ENCODE measurements at places on chromosomes 7 and 10.

GRCh38 chr10:126124046-126124445, 227.7 kb downstream of the FANK1 start:
- DNase-seq: no peak

GRCh38 chr7:118863966-118864365, 639.5 kb downstream of the ANKRD7 start:
- DNase-seq: no peak

DNA sequence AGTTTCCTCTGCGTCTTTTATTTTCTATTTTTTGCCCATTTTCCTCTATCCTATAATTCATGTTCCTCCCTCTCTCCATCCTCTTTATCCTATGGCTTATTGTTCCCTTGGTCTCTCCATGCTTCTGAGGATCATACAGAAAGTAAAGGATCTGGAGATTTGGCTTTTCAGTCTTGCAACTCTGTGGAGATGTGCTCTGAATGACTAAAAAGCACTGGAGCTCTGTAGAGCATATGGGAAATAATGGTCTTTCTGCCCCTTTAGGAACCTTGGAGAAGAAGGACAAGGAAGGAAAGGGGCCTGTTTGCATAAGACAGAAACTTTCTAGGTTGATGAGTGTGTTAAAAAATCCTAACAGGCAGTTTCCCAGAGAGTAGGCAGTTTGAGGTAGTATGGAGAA, 120.1 kb downstream of the PHTF2 start:
- DNase-seq: no peak

- DNase-seq: no peak
Measured at GRCh38 chr7:3080106-3080505, 36.4 kb upstream of the CARD11 start.

DNA sequence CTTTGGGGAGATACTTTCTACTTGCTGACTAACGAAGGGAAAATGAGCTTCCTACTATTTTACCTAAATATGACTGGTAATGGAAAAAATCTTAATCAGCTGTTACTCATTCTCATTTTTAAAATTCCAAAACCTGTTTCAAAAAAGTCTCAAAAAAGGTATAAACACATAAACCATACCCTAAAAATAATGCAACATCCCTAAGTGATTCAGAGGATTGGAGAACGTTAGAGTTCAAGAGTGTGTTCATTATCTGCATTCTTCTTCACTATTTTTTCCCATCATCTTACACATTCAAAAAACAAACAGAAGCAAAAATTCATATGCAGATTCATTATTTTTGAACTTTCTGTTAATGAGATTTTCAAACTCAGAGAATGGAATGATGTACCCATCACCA, 150.4 kb upstream of the GNAI1 start:
- DNase-seq: no peak

- DNase-seq: no peak
Measured at GRCh38 chr7:152663931-152664330, 12.0 kb downstream of the XRCC2 start.

- DNase-seq: no peak
Measured at GRCh38 chr10:33347211-33347610, 12.7 kb upstream of the NRP1 start.

DNA sequence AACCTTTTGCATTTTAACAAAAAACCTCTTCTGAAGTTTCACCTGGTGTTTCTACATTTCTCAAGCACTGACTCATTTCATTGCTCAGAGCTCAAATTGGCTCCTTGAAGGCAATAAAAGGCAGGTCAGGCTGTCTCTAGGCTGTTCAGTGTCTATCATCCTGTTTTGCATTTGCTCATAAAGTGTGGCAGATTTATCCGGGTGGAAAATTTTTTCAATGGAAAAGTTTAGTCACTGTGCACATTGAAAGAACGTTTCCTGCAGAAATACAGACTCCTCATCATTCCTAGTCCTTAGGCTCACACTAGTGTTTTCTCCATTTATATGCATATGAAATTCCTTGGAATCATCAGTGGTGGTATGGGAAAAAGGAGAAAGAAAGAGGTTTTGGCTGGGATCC, 114.2 kb upstream of the DGKB start:
- no peak for DNase-seq

DNA sequence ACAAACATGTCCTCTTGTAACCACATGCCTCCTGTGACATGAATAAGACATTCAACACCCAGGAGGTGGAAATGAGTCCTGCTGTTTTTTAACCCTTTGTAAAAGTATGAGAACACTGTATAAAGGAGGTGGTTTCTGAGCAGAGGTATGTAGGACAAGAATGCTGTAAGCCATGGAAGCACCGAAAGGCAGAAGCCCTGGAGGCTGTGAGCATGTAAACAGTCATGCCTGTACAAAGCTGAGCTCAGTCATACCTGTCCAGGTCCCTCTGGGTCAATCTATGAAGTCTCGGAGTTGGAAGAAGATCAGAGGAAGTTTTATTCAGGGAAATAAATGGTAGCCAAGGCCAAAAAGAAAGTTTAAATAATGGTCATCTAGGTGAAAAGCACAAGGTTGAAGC, 34.7 kb upstream of the XPNPEP1 start:
- DNase-seq: no peak

GRCh38 chr10:36073796-36074345, 431.8 kb upstream of the FZD8 start:
- DNase-seq: no peak

GRCh38 chr7:2521952-2522591, 2.5 kb downstream of the LFNG start:
- no peak for DNase-seq

DNA sequence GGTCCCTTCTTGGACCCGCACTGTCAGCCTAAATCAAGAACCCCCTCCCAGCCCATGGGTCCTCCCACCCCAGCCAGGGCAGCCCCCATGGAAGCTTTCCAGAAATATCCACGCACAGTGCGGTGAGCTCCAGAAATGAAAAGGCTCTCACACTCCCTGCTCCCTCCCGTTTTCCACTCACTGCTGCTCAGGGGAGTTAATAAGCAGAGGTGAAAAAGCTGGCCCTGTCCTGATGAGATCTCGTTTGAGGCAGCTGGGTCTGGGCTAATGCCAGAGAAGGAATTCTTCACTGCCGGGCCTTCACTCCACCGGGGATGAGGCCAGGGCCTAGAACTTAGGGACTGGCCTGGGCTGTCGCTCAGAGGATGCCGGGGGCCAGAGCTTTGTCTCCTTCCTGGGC, 102.2 kb downstream of the ZMIZ1 start:
- DNase-seq: no peak

DNA sequence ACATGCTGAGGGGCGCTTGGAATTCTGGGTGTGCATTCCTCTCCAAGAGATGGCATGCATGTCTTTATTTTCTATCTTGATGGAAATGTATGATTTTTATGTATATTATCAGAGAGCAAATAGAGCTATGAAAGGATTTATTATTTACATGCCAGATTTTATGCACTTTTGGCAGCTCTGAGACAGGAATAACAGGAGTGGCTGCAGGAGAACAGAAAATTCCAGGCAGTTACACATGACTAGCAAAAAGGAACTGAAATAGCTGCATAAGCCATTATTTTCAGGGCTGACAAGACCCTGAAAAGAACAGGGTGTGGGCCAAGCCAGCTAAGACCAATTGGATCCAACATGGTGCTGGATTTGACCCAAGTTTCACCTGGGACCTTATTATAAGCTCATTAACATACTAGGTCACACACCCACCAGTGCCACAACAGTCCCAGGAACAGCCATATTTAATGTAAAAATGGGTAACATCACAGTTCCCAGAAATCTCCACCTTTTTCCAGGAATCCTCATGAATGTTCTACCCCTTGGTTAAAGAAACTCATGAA, 43.2 kb upstream of the ACSL5 start:
- no peak for DNase-seq

GRCh38 chr10:49243610-49244283, 55.2 kb upstream of the C10orf71 start:
- DNase-seq: no peak

DNA sequence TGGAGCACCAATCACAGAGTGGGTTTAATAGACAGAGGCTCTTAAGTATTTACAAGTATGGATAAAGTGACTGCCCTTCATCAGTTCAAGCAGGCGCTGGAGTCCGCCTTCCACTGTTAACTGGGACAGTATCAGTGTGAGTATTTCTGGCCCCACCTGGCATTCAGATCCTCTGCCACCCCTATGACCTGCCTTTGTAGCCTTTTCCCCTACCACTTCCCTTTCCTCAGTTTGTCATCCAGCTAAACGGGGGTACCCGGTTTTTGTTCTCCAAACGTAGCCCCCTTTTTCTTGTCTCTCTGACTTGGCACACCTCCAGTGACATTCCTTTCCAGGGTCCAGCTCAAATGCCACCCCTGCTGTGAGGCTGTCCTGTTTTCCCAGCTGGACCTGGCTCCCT, 134.4 kb downstream of the SNX10 start:
- DNase-seq: no peak

DNA sequence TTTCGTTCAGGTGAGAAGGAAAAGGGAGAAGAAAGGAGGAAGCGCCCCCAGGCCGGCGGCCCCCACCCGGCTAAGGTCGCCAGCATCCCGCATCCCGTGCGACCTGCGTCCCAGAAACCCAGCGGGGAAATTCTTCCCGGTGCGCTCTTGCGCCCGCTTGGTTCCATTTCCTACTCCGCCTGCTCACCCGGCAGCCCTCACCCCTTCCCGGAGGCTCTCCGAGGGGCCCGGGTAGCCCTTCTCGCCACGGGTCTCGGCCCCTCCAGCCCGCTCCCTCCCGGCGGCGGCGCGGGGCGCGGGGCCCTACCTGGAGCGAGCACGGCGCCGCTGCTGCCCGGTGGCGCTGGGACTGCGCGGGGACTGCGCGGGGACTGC, at the start of gene PRKCQ:
PRKCQ (minus strand) TSS at position 373 of the 375 bp plus-strand sequence. CDS start 65,141 bp downstream, outside the sequence.
- DNase-seq: no peak

GRCh38 chr7:111357691-111358090, 204.6 kb downstream of the IMMP2L start:
- DNase-seq: no peak

DNA sequence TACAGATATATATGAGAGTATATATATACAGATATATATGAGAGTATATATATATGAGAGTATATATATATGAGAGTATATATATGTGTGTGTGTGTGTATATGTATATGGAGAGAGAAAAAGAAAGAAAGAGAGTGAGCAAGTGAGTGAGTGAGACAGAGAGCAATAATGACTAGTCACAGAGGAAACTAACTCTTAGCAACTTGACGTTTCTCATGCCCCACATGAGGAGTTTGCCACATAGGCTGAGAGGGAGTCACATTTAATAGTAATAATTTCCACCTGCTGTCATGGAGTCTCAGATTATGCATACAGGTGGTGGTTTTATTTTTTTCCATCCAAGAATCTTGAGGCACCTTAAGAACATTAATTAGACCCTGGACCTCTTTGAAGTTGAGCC, 199.9 kb downstream of the GATA3 start:
- no peak for DNase-seq

GRCh38 chr7:30548845-30549244, 44.2 kb upstream of the GGCT start:
- DNase-seq: no peak

DNA sequence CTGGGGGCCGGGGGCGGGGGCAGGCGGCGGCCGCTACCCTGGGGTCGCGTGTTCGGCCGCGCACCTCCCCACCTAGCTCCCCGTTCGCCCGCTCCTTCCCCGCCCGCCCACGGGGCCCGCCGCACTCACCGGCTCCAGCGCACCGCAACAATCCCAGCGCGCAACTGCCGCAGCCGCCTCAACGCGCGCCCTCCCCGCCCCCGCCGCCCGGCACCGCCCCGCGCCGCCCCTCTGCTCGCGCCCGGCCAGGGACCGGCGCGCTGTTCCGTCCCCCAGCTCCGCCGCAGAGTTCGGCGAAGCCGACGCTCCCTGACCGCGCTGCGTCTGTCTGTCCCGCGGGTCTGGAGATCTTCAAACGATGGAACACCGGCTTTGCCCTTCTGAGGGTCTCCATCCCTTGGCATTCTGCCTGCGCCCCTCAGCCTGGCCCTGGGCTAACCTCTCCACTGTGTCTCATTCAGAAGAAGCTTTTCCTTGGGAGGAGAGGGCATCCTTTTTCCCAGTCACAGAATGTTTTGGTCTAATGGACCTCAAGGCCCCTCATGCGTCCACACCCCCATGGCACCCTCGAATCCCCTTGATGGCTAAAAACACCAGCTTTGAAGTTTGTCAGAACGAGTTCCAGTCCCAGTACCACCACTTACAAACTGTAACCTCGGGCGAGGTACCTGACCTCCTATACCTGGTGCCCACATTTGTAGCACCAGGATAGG, at the start of gene NT5C2:
NT5C2 (minus strand) TSS at position 166 of the 713 bp plus-strand sequence. CDS start 18,314 bp downstream, outside the sequence.
- peak; percentile 63 for DNase-seq

GRCh38 chr7:35725280-35725680, 30.3 kb upstream of the HERPUD2 start:
- DNase-seq: peak; percentile 31

DNA sequence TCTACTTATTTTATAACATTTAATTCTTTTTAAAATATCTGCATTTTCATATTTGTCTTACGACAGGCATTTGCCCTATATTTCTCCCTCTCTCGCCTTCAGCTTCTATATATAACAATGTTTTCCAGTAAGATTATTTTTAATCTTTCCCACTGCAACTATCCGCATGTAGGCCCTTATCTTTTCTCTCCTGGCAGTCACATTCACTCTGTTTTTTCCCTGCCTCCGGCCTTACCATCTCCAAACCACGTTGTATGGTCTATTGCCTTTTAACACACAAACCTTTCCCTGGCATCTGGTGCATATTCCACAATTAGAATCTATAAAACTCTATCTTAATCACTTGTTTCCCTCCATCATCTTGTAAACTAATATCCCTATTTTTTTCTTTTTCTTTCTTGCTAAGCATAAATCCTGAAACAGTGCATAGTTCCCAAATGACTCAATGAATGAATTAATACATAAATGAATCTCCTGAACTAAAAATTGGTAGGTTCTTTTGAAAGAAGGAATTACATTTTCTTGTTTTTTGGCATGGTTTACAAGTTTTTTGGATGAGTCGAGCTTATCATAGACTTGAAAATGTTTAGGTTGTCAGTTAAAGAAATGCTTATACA, 173.2 kb downstream of the SEMA3A start:
- DNase-seq: no peak
